BJ (cell line): ENCODE measurements at places on chromosomes 3 and 15.

DNA sequence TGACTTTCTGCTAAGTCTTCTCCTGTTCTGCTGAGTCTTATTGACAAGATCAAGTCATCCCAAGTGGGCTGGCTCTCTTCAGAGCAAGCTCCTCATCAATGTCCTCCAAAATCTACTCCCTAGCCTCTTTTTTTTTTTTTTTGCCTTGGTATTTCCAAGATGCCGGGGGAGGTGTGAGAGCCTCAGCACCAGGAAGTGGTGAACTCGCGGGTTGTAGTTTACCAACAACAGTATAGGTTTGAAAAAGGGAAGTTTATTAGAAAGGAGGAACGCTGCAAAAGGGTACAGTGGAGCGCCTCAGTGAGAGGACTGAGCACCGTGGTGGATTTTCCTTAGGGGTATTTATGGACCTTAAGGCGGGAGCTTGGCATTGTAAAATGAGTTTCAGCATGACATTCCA, 94.3 kb upstream of the SGO1 start:
- DNase-seq = no peak

GRCh38 chr3:13714251-13714916, 165.5 kb downstream of the FBLN2 start:
- DNase-seq = no peak

GRCh38 chr3:114112696-114113095, 56.2 kb downstream of the QTRT2 start:
- no peak for DNase-seq

DNA sequence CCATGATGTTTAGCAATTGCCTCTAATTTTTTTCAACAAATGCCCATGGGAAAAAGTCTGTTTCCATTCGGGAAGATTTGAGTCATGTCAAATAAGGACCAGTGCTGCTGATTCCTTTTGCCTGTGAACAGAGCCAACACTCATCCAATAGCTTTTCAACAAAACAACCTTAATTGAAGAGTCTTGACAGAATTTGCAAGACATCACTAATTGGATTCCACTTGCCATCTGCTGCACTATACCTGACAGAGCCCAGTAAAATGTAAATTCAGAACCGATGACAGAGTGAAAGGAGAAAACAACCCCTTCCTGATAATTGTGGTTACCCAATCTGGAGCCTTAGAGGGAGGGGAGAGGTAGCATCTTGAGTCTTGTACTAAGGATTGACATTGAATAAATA, 426.7 kb downstream of the AGBL1 start:
- no peak for DNase-seq

- DNase-seq = no peak
Measured at GRCh38 chr3:4665197-4665596, 172.0 kb downstream of the ITPR1 start.

- peak; percentile 49 for DNase-seq
Measured at GRCh38 chr3:143538577-143538981, 309.7 kb downstream of the SLC9A9 start.

DNA sequence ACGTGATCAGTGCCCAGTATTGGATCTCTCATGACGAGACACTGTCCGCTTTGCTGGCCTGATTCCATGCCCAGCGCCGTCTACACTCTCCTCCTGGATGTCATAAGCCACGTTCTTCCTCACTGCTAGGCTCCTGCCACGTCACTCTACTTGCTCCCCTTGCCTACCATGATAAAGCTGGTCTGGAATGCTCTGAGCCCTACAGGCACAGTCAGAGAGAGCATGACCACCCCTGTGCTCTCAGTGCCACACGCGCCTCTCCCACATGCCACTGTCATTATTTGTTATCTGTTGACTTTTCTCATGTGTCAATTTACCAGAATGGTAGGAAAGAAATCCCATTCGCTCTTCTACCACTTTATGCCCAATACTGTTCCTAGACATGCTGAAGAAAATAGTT, 148.6 kb downstream of the ANO10 start:
- DNase-seq = no peak

DNA sequence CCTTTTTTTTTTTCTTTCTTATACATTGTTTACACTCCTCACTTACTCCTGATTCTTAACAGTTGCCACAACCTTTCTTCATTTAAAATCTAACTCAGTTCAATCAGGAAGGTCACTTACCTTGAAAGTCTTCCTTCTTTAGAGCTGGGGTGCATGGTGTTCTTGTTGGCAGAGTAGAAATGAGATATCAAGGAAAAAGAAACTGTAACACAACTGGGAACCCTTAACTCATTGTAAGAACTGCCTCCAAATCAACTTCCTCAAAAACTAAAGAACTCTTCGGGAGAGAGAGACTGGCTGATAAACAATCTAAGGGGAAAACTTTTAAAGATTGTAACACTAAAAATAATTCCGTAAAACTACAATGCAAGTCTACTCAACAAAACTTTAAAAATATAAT, 1.4 kb upstream of the APPL1 start:
- no peak for DNase-seq

DNA sequence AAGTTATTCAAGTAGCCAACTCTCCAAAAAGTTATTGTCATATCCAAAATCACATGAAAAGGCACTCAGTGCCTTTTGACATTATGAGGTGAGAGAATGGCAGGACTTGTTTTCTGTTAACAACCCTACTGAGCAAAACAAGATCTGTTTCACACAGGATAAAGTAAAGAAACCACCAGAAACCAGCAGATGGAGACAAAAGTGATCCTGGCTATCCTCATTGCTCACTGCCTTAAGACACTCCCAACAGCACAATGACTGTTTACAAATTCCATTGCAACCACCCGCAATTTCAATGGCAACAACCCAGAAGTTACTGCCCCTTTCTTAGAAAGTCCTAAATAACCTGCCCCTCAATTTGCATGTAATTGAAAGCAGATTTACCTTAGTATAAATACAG, 352.6 kb upstream of the NDN start:
- no peak for DNase-seq

- DNase-seq = no peak
Measured at GRCh38 chr3:15327941-15328340, 4.4 kb downstream of the SH3BP5 start.

GRCh38 chr3:193894121-193894863, 241.7 kb upstream of the HES1 start:
- no peak for DNase-seq

GRCh38 chr3:120559242-120560061, 36.7 kb upstream of the NDUFB4 start:
- DNase-seq = peak; percentile 25

DNA sequence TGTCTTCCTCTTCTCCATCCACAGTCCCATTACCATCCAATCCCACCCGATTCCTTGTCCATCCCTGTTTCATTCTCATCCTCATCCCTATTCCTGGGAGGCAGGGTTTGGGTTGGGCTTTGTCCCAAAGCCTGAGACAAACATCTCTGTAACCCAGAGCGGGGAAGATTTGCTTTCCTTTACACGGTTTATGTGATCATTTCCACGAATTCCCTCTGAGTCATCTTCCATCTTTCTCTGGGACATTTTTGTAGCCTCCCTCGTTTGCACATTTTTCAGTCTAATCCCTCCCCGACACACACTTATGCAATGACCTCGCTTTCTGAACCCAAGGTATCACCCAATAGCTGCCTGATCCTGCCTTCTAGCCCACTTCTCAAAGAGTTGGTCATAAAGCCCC, 22.8 kb downstream of the DUOX2 start:
- no peak for DNase-seq

DNA sequence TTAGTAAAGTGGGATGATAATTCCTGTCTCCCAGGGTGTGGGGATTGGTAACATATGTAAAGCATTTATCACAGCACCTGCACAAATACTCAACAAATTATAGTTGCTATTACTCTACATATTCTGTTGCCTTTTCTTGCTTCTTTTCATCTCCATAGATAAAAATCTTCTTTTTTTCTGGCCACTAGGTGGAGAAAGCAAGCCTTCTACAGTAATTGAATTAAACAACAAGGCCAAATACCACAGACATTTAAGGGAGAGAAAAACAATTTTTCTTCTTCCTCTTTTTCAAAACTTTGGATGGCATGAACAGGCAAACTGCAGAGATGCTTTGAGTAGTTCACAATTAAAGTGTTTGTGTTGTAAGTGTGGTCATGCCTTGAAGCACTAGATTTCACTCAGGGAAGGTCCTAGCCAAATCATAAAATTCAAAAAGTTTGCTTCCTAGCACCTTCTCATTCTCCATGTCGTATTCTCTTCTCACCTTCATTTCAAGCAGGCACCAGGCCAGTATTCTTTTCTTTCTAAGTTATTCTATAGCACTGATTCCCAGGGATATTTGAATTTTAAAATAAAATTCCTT, 493.4 kb upstream of the TGFBR2 start:
- no peak for DNase-seq

DNA sequence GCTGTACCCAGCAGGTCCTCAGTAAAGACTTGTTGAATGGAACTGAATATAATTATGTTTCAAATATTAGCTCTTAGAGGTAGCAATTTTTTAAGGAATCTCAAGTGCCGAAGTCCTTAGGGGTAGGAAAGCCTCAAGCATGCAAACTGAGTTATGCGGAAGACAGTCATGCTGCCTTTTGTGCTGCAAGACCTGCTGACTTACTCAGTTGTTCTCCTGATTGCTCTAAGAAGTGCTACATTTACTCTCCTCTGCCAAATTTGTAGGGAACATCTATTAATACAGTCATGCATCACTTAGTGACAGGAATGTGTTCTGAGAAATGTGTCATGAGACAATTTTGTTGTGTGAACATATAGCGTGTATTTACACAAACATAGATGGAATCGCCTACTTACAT, 325.6 kb upstream of the AZI2 start:
- no peak for DNase-seq

DNA sequence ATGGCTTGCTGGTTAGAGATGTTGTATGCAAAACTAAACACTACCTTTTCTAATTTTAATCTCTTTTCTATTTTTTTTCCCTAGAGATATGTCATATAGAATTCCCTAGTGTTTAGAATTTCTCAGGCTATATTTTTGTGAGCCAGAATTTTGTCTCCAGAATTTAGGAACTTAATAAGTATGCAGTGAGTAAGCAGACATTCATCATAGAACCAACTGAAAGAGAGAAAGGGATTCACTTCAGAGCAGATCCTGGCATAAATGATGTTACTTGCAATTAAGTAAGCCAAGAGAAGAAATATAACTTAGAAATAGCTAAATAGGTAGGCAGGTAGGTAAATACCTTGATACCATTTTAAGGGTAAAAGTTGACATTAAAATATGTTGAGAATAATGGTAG, 288.9 kb downstream of the ZNF385D start:
- DNase-seq = no peak

GRCh38 chr3:17076940-17077605, 192.3 kb downstream of the PLCL2 start:
- no peak for DNase-seq

DNA sequence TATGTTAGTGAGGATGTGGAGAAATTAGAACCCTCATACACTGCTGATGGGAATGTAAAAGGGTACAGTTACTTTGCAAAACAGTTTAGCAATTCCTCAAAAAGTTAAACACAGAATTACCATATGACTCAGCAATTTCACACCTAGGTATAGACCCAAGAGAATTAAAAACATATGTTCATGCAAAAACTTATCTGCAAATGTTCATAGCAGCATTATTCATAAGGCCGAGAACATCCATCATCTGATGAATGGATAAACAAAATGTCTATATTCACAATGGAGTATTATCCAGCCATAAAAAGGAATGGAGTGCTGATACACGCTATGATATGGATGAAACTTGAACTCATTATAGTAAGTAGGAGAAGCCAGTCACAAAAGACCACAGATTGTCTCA, 10.3 kb downstream of the SEC13 start:
- DNase-seq = no peak

DNA sequence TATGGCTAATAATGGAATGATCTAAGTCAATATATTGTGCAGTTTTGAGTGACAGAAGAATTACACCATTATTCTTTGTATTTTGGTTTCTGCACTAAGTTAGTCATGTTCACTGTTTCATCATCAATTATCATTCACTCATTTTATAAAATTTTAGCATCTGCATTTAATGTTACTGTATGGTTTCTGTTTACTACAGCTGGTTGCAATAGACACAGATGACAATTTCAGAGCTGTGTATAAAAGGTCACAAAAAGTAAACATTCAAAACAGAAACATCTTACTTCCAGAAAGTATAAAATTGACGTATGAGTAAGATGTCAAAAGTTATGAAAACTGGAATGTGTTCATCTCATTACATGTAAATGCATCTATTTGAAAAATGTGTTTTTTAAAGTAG, 111.1 kb upstream of the GBE1 start:
- no peak for DNase-seq

DNA sequence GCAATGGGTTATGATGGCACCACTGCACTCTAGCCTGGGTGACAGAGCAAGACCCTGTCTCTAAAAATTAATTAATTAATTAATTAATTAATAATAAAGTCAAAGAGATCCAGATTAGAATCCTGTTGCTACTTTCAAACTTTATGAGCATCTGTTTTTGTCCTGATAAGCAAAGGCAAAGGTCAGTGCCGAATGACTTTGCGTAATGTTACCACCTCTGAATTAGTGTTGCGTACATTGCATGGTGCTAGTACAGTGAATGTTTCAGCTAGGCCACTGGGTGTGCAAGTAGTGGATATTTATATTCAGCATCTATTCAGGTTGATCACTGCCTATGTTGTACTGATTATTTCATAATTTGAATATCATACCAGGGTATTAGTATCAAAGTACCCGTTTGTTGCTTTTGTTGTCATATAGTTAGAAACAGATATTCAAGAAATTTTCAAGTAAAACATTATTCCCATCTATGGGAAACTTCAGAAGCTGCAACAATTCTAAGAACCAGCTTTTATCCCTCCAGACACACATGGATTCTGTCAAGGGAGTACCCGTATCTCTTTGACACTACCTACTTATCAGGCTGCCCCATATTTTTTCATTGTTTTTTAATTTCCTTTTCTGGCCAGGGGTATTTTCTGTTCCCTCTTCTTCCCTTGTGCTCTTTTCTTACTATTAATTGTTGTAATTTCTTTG, 127.1 kb upstream of the GRM7 start:
- no peak for DNase-seq

DNA sequence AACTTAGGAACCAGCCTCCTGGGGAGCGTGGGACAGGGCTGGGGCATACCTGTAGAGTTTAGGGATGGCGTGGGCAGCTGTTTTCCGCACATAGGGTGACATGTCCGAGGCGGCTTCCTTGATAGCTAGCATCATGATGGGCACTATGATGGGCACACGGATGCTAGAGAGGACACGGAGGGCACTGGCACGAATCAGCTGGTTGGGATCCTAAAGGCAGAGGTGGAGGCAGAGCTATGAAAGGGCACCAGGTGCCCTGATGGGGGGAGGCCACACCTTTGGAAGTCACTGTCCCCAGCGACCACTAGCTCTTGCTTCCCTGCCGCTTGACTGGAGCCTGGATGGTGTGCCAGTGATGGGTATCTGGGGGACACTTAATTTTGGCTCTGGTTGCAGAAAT, 28.3 kb downstream of the AP3B2 start:
- DNase-seq = no peak
